Neural crest cell (in vitro differentiated cells): ENCODE measurements at places on chromosomes 16 and 17. TPM values are rescaled to one million over a fixed set of nuclear protein-coding genes. Genes with fewer than 3 reads are reported as not detected.
A peak's percentile ranks its signal among the peaks of the same experiment; 100 is the strongest.

DNA sequence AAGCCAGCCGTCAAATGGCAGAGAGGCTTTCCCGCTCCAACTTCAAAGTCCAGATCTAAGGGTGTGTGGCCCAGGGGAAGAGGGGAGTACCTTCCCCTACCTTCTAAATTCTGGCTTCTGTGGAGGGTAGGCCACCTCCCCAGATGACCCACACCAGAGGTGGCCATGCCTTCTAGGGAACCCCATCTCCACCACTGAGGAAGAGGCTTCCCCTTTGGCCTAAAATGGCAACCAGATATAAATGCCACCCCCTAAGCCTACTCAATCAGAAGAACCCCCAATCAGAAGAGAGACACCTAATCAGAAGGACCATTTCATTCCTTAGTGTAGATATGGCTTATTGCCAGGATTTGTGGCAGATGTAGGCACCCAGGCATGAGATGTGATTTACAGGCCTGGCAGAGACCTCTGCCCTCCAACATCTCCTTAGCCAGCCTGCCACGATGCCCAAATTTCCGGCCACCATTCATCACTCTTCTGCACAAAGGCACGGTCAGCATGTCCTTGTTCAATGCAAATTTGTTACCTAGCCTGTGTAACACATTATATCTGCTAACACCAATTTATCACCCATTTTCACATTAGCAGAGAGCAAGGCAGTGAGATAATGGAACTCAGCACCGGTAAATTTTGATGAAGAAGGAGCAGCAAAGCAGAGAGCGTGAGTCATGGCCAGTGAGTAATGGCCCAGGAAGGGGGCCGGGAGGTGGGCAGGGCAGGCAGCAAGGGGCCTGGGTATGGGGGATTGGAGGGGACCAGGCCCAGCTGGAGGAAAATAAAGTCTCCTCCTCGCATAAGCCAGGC, 1.2 kb upstream of the MGAT5B start:
- H3K27me3 ChIP-seq: peaks cover 24% of the 10 kb centered on the region
- peaks cover 11% of the 10 kb centered on the region for H3K4me1 ChIP-seq
- H3K4me3 ChIP-seq: peak overlapping the region; percentile 13
- DNase-seq: no peak
- no peak overlapping the region for H3K27ac ChIP-seq
- no peaks in the 10 kb centered on the region for H3K36me3 ChIP-seq

DNA sequence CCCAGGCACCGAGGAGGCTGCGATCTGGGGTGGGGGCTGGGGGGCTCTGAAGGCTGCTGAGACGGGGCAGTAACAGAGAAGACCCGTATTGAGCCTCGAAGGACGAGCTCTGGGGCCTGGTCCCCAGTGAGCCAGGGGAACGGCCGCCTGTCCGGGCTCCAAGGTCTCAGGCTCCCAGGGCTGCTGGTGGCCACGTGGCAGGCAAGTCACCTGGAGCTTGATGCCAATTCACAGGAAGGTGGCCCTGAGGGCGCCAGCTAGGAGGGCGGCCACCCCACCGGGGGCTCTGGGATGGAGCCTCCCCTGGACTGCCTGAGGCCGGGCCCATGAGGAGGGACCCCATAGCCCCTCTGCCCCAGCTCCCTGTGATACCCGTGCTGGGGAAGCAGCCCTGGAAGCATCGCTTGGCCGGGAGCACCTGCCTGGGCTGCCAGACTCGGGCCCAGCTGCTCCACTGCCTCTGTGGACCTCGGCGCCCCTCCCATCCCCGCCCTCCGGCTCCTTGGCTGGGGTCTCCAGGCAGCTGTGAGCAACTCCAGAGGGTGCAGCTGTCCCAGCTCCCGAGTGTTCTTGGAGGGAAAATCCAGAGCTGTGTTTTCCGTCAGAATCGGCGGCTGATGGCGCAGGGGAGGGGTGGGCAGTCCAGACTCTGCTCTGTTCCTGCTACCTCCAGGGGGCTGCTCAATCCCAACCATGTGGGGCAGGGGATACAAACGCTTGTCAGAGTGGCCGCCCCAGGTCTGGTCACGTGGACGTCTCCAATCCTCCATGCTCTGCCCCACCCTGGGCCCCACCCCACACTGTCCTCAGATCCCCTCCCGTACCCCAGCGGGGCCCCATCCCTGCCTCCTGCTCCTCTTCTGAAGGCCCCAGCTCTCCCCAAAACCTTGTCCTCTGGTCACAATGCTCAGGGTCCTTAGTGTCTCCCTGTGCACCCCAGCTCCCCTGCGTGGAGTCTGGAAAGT, 67.2 kb upstream of the GNG13 start:
- no peak overlapping the region for H3K4me3 ChIP-seq
- no peaks in the 10 kb centered on the region for H3K36me3 ChIP-seq
- no peaks in the 10 kb centered on the region for H3K4me1 ChIP-seq
- H3K27ac ChIP-seq: no peak overlapping the region
- DNase-seq: no peak

DNA sequence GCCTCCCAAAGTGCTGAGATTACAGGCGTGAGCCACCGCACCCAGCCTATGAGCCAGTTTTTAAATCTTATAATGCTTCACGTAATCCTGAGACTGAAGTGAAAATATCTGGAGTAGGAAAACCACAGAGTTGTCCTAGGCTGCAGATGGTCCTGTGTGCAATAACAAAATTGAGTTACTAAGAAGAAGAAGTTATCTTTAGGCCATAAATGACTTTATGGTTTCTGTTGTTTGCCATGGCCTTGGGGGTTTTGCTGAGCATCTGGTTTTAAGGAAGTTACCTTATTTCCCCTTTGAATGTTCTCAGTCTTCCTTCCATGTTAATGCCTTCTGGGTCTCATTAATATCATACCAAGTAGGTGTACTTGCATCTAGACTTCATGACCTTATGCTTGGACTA, 16.5 kb downstream of the NMT1 start:
- no peak overlapping the region for H3K27ac ChIP-seq
- H3K27me3 ChIP-seq: no peaks in the 10 kb centered on the region
- no peak overlapping the region for H3K4me3 ChIP-seq
- DNase-seq: no peak
- H3K4me1 ChIP-seq: peaks cover 4% of the 10 kb centered on the region
- peaks cover 11% of the 10 kb centered on the region for H3K36me3 ChIP-seq

DNA sequence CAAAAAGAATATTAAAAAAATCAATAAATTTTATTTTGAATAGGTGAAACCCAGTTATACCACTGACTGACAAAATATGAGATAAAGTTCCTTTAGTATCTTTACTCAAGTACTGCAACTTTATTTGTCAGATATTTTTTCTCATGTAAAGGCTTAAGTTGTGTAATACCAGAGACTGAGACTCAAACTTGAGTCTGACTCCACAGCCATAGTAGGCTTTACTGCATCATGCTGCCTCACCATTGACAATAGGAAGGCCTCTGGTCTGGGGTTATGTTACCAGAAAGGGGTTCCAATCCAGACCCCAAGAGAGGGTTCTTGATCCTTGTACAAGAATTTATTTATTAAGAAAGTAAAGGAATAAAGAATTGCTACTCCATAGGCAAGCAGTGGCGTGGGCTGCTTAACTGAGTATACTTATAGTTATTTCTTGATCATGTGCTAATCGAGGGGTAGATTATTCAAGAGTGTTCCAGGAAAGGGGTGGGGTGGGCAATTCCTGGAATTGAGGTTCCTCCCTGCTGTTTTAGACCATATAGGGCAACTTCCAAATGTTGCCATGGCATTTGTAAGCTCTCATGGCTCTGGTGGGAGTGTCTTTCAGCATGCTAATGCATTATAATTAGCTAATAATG, 187.4 kb upstream of the WSB1 start:
- no peaks in the 10 kb centered on the region for H3K4me1 ChIP-seq
- H3K36me3 ChIP-seq: no peaks in the 10 kb centered on the region
- no peak overlapping the region for H3K27ac ChIP-seq

GRCh38 chr16:28131743-28132393, 68.4 kb upstream of the GSG1L start:
- H3K36me3 ChIP-seq: peaks cover 14% of the 10 kb centered on the region
- no peak overlapping the region for H3K4me3 ChIP-seq
- no peaks in the 10 kb centered on the region for H3K27me3 ChIP-seq
- peaks cover 6% of the 10 kb centered on the region for H3K4me1 ChIP-seq
- no peak for DNase-seq
- no peak overlapping the region for H3K27ac ChIP-seq

GRCh38 chr17:62456016-62456415, 22.6 kb upstream of the TLK2 start:
- no peaks in the 10 kb centered on the region for H3K36me3 ChIP-seq
- no peaks in the 10 kb centered on the region for H3K27me3 ChIP-seq
- no peak overlapping the region for H3K4me3 ChIP-seq
- peaks cover 8% of the 10 kb centered on the region for H3K4me1 ChIP-seq
- H3K27ac ChIP-seq: no peak overlapping the region

DNA sequence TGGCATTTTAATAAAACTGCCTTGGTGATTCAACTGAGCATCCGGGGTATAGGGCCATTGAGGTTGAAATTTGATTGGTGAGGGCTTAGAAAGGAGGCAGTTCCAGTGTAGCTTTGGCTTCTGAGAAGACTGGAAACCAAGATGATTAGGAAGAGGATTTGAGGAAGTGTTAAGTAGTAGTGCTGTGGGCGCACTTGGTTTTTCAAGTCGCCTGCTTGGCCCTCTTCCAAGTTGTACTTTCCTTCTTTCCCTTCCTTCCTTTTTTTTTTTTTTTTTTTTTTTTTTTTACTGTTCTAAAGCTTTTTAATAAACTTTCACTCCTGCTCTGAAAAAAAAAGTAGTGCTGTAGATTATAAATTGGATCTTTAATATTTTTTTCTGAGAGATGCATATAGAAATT, 320.5 kb downstream of the UTP18 start:
- no peak for DNase-seq
- no peaks in the 10 kb centered on the region for H3K27me3 ChIP-seq
- H3K36me3 ChIP-seq: peaks cover 5% of the 10 kb centered on the region
- no peak overlapping the region for H3K27ac ChIP-seq

- no peak for DNase-seq
- no peak overlapping the region for H3K27ac ChIP-seq
- H3K4me3 ChIP-seq: no peak overlapping the region
- no peaks in the 10 kb centered on the region for H3K36me3 ChIP-seq
- H3K4me1 ChIP-seq: peaks cover 20% of the 10 kb centered on the region
- H3K27me3 ChIP-seq: no peaks in the 10 kb centered on the region
Measured at GRCh38 chr16:62955033-62955349, 918.8 kb upstream of the CDH8 start.

- peaks cover 27% of the 10 kb centered on the region for H3K36me3 ChIP-seq
- DNase-seq: no peak
- H3K27me3 ChIP-seq: no peaks in the 10 kb centered on the region
- no peak overlapping the region for H3K27ac ChIP-seq
- peaks cover 15% of the 10 kb centered on the region for H3K4me1 ChIP-seq
Measured at GRCh38 chr16:75023009-75023408, 24.2 kb downstream of the ZNRF1 start.

DNA sequence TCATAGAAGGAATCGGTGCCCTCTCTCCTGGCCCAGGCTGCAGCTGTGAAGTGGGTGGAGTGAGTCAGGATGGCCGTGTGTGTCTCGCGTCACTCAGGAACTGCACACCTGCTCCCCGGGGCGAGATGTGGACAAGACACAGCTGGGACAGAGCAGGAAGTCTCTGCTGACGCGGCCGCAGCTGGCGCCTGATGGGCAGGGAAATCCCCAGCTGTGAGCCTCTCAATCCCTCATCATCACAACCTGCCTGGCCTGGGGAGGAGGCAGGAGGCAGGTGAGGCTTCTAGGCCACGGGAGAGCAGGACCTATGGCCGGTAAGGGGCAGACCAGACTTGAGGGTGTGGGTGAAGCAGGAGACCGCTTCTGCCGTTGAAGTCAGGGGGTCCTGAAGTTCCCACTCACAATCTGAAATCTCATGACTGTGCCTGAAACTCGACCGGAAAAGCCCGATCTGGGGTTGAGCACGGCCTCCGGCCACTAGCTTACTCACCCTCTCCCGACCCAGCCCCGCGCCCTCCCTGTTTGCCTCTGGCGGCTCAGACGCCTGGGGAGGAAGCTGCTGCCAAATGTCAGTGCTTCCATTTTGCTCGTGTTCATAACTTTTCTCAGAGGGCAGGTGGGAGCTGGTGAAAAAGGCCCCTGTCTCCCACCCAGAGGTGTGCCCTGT, 1.1 kb upstream of the TRPV3 start:
- H3K4me1 ChIP-seq: peaks cover 4% of the 10 kb centered on the region
- H3K27ac ChIP-seq: peak overlapping the region; percentile 27
- H3K36me3 ChIP-seq: peaks cover 3% of the 10 kb centered on the region

- H3K4me1 ChIP-seq: peaks cover 38% of the 10 kb centered on the region
- H3K36me3 ChIP-seq: no peaks in the 10 kb centered on the region
- peak overlapping the region; percentile 28 for H3K4me3 ChIP-seq
Measured at GRCh38 chr16:58049232-58050185, 24.0 kb downstream of the MMP15 start.

DNA sequence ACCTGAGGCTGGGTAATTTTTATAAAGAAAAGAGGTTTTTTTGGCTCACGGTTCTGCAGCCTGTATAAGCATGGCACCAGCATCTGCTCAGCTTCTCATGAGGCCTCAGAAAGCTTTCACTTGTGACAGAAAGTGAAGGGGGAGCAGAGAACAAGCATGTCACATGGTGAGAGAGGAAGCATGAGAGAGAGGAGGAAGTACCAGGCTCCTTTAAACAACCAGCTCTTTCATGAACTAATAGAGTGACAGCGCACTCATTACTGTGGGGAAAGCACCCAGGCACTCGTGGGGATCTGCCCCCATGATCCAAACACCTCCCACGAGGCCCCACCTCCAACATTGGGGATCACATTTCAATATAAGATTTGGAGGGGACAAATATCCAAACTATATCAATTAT, 86.8 kb downstream of the USP32 start:
- no peak overlapping the region for H3K4me3 ChIP-seq
- no peaks in the 10 kb centered on the region for H3K27me3 ChIP-seq
- peak overlapping the region; percentile 85 for H3K27ac ChIP-seq
- peaks cover 10% of the 10 kb centered on the region for H3K4me1 ChIP-seq
- H3K36me3 ChIP-seq: no peaks in the 10 kb centered on the region

DNA sequence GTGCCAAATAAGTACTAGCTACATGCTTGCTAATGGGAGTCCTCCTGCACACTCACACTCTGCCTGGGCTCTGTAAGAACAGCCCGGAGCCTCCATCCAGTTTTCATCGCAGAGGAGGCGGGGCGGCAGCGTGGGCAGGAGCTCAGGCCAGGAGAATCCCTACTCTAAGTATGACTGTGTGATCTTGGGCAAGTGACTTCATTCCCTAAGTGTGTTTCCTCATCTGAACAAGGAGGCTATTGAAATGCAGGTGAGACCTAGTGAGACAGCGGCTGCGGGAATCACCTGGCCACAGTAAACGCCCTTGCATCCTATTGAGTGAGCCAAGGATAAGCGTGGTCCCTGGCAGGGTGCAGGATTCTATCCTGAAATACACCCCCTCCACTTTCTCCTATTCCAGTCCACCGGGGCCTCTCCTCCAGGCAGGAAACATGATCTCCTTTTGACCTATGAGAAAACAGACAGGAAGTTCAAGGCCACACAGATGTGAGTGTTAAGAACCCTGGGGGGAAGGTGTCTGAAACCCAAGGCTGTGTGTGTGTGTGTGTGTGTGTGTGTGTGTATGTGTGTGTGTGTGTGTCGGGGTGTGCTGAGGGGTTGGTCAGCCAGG, 5.2 kb upstream of the RAI1 start:
- peak overlapping the region; percentile 42 for H3K4me3 ChIP-seq
- H3K4me1 ChIP-seq: peaks cover 51% of the 10 kb centered on the region
- peaks cover 2% of the 10 kb centered on the region for H3K27me3 ChIP-seq

Gene ATP1B2
- 12.1 and 14.3 TPM in 2 replicates for total RNA-seq

Gene HEATR9
- not detected in 2 replicates for total RNA-seq

Gene MYH11
- total RNA-seq: 0.05 and 0.09 TPM in 2 replicates

Gene CDH3
- 4.2 and 4.3 TPM in 2 replicates for total RNA-seq

Gene TAC4
- total RNA-seq: not detected in 2 replicates

Gene CES3
- total RNA-seq: 2.4 and 3.2 TPM in 2 replicates

Gene CORO1A
- total RNA-seq: 25.2 and 25.8 TPM in 2 replicates
